Ascending aorta (tissue), 2 donors: ENCODE measurements at places on chromosomes 2 and 18. TPM values are rescaled to one million over a fixed set of nuclear protein-coding genes. Genes with fewer than 3 reads are reported as not detected.

UCN gene
- not detected for total RNA-seq

CLEC4F gene
- not detected for total RNA-seq

- peak; percentile 65 for DNase-seq
These were observed 76.1 kb downstream of the MBP start for GRCh38 chr18:77056344-77057005.

- DNase-seq: no peak
These were observed 2.8 kb downstream of the PCBP1 start for GRCh38 chr2:70089983-70090525.

DNA sequence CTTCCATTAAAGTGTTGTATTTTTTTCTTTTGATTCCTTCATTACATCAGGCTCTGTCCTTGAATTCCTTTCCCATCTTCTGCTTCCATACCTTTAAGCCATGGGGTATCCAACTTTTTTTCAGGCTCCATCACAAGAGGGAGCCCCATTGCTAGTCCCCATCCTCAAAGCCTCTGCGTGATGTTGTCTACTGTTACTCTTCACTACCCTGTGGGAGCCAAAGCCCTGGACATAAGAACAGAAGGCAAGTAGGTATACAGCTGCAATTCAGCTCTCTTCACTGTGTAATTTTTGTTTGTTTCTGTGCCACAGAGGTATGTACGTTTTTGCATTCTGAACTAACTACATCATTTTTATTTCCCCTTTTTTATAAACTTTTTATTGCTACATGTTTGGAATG, 36.6 kb upstream of the CCNYL1 start:
- no peak for DNase-seq
